Activated CD4-positive, alpha-beta T cell treated with anti-CD3 and anti-CD28 coated beads, Interleukin-2, amount 10 ng/mL, durations not matched to agents 7 days and 5 days (primary cell): ENCODE measurements at places on chromosomes 11 and 22. TPM values are rescaled to one million over a fixed set of nuclear protein-coding genes. Genes with fewer than 3 reads are reported as not detected.

DNA sequence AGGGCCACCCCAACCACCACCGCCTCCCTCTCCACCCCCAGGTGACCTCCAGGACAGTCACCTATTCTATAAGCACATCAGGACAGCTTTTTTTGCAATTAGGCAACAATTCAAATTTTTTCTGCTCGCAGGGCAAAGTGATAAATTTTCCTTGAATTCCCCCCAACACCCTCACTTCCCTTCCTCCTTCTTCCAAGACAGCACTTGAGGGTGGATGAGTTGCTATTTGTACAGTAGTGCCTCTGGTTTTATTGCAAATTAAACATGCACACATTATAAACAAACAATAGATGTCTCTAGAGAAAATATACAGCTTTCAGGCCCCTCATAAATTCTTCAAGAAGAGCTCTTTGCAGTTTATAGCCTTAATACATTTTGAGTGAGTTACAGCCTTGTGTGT lies 80.9 kb upstream of the USP47 start:
- H3K4me3 ChIP-seq, result no peak overlapping the region
- no peak overlapping the region for H3K27ac ChIP-seq
- no peaks in the 10 kb centered on the region for H3K4me1 ChIP-seq

- no peak for DNase-seq
- no peak overlapping the region for H3K4me3 ChIP-seq
- no peak overlapping the region for H3K27ac ChIP-seq
These were observed 13.5 kb upstream of the FTH1 start for GRCh38 chr11:61980783-61981541.

DNA sequence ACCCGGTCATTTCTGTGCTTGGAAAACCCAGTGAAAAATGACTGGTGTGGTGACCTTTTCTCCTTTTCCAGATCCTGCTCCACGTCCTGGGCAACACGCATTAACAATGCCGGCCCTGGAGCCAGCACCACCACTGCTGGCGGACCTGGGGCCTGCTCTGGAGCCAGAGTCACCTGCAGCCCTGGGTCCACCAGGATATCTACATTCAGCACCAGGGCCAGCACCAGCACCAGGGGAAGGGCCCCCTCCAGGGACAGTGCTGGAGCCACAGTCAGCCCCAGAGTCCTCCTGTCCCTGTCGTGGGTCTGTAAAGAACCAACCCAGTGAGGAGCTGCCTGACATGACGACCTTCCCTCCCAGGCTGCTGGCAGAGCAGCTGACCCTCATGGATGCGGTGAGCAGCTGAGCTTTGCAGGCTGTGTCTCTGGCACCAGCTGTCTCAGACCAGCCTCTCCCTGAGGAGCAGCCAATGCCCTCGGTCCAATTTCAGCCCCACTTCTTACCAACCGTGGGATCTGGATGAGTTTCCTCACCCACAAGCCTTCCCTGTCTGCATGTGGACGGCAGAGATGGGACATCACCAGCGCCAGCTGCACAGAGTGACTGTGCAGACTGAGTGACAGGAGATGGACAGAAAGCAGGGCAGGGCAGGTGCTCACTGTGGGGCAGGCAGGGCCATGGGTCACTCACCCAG lies 1.9 kb downstream of the RGL4 start:
- DNase-seq, result no peak
- H3K36me3 ChIP-seq, result peaks cover 39% of the 10 kb centered on the region
- H3K4me1 ChIP-seq, result peaks cover 30% of the 10 kb centered on the region
- H3K27me3 ChIP-seq, result no peaks in the 10 kb centered on the region
- H3K27ac ChIP-seq, result peak overlapping the region; percentile 15
- no peak overlapping the region for H3K4me3 ChIP-seq

DNA sequence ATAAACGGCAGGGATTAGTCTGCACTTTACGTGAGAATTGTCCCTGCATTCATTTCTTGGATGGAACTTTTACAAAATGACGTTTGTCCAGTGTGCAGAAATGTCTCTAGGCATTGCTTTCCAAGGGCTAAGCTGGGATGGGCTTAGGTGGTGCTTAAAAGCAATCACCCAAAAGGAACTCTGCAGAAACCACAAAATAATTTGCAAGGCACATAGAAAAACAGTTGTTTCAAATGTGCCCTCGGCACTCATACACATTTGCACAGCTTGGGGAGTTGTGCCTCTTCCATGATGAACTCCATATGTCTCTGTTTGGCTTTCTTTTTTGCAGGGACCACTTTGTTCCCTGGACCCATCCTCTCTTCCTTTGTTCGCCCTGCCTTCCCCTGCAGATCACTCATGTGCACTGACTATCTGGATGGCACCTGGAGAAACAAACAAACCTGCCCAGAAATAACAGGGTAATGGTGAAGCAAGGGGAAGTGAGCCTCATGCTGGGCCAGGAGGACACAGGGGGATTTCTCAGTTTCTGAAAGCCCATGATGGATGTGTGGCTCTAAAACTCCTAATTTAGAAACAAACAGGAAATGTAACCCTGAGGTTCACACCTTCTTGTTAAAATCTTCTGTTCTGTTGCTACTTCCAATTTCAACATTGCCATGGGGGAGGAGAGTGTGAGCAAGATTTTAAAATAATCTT lies 150.2 kb downstream of the SNX19 start:
- H3K4me3 ChIP-seq, result no peak overlapping the region
- H3K36me3 ChIP-seq, result no peaks in the 10 kb centered on the region
- peaks cover 6% of the 10 kb centered on the region for H3K27me3 ChIP-seq
- no peak for DNase-seq
- H3K27ac ChIP-seq, result no peak overlapping the region

DNA sequence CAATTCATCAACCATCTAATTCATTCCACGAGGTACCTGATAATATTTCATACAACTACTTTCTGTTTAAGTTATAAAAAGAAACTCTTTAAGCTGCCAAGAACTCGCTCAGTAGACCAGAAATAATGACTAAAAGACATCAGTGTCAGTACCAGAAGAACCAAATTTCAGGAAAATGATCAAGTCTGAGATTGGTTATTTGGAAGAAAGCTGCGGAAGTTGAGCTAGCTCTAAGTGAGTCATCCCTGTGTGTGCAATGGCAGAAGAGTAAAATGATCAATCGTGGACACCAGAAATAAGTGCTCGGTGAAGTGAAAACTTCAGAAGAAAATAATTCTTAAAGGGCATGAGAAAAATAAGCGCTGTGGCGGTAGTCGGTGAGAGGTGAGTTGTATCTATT lies 933.2 kb upstream of the CHORDC1 start:
- H3K27me3 ChIP-seq, result no peaks in the 10 kb centered on the region
- H3K36me3 ChIP-seq, result no peaks in the 10 kb centered on the region
- H3K4me1 ChIP-seq, result no peaks in the 10 kb centered on the region
- H3K27ac ChIP-seq, result no peak overlapping the region

- H3K27me3 ChIP-seq, result peaks cover 11% of the 10 kb centered on the region
- no peak overlapping the region for H3K27ac ChIP-seq
These were observed 92.1 kb downstream of the CACNA1I start for GRCh38 chr22:39662686-39663052.

GRCh38 chr22:20423008-20423905 lies 14.4 kb downstream of the SCARF2 start:
- H3K27ac ChIP-seq, result no peak overlapping the region
- DNase-seq, result no peak
- peaks cover 4% of the 10 kb centered on the region for H3K36me3 ChIP-seq

DNA sequence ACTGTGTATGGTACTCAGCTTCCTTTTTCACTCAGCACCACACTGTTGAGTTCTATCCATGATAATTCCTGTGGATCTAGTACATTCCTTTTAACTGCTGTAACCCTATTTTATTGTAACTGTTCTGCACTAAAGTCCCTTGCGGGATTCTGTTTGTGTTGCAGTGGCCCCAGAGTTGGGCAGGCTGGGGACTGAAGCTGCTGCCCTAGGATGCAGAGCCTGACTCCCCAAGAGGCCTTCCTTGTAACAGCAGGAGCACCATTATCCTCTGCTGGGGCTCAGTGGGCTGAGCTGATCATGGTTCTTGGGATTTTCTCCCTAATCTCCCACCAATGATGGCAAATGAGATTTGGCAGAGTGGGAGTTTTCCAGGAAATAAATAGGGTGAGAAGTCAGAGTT lies 77.7 kb downstream of the CABIN1 start:
- H3K36me3 ChIP-seq, result peaks cover 56% of the 10 kb centered on the region
- H3K4me1 ChIP-seq, result peaks cover 5% of the 10 kb centered on the region
- H3K4me3 ChIP-seq, result no peak overlapping the region

- H3K4me1 ChIP-seq, result peaks cover 1% of the 10 kb centered on the region
These were observed 27.0 kb downstream of the FADS2 start for GRCh38 chr11:61854966-61855714.

- no peak overlapping the region for H3K27ac ChIP-seq
- H3K4me3 ChIP-seq, result no peak overlapping the region
- peaks cover 40% of the 10 kb centered on the region for H3K4me1 ChIP-seq
- no peak for DNase-seq
- H3K36me3 ChIP-seq, result no peaks in the 10 kb centered on the region
These were observed 9.8 kb upstream of the SLC39A13 start for GRCh38 chr11:47398551-47398950.

GRCh38 chr11:16789063-16789420 lies 50.6 kb downstream of the C11orf58 start:
- no peaks in the 10 kb centered on the region for H3K27me3 ChIP-seq
- no peak overlapping the region for H3K4me3 ChIP-seq
- H3K36me3 ChIP-seq, result no peaks in the 10 kb centered on the region
- peaks cover 3% of the 10 kb centered on the region for H3K4me1 ChIP-seq

DNA sequence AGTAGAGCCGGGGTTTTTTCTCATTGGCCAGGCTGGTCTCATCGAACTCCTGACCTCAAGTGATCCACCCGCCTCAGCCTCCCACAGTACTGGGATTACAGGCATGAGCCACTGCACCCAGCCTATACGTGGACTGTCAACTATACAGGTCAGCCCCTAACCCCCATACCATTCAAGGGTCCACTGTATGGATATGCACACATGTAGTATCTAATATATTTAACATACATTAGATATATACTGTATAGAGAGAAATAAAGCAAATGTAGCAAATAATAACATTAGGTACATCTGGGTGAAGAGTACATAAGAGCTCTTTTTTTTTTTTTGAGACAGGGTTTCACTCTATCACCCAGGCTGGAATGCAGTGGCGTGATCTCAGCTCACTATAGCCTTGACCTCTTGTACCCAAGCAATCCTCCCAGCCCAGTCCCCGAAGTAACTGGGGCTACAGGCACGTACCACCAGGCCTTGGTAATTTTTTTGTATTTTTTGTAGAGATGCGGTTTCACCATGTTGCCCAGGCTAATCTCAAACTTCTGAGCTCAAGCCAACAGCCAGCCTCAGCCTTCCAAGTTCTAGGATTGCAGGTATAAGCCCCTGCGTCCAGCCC lies 1.5 kb upstream of the ATP5MGL start:
- peaks cover 3% of the 10 kb centered on the region for H3K36me3 ChIP-seq
- no peaks in the 10 kb centered on the region for H3K27me3 ChIP-seq
- no peak overlapping the region for H3K4me3 ChIP-seq
- DNase-seq, result no peak
- H3K4me1 ChIP-seq, result peaks cover 18% of the 10 kb centered on the region
- H3K27ac ChIP-seq, result no peak overlapping the region

- no peaks in the 10 kb centered on the region for H3K27me3 ChIP-seq
- no peak overlapping the region for H3K27ac ChIP-seq
- DNase-seq, result no peak
- no peak overlapping the region for H3K4me3 ChIP-seq
- H3K36me3 ChIP-seq, result peaks cover 58% of the 10 kb centered on the region
These were observed 48.2 kb downstream of the SGSM3 start for GRCh38 chr22:40418366-40419201.

GRCh38 chr11:62497132-62497801 lies 49.3 kb downstream of the AHNAK start:
- DNase-seq, result peak; percentile 17
- H3K27ac ChIP-seq, result no peak overlapping the region
- peaks cover 22% of the 10 kb centered on the region for H3K27me3 ChIP-seq
- no peaks in the 10 kb centered on the region for H3K36me3 ChIP-seq
- H3K4me1 ChIP-seq, result peaks cover 7% of the 10 kb centered on the region
- H3K4me3 ChIP-seq, result no peak overlapping the region

- peaks cover 56% of the 10 kb centered on the region for H3K36me3 ChIP-seq
- peaks cover 28% of the 10 kb centered on the region for H3K4me1 ChIP-seq
- H3K27ac ChIP-seq, result peak overlapping the region; percentile 72
- no peaks in the 10 kb centered on the region for H3K27me3 ChIP-seq
- DNase-seq, result no peak
These were observed 16.6 kb downstream of the SAA1 start for GRCh38 chr11:18282626-18283025.

DNA sequence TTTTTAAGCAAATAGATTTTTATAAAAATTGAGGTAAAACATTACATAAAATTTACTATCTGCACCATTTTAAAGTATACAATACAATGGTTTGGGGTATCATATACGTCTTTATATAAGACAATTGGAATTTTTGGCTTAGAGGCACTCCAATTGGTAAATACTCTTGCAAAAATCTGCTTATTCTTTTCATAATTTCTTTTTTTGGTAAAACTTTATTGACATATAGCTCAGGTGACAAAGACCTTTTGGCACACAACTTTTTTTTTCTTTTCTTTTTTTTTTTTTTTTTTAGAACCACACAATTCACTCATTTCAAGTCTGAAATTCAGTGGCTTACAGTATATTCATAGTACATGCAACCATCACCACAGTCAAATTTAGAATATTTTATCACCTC lies 57.8 kb downstream of the ATG16L2 start:
- peaks cover 26% of the 10 kb centered on the region for H3K36me3 ChIP-seq
- H3K27me3 ChIP-seq, result no peaks in the 10 kb centered on the region
- DNase-seq, result no peak

- no peak overlapping the region for H3K27ac ChIP-seq
- no peaks in the 10 kb centered on the region for H3K27me3 ChIP-seq
- DNase-seq, result no peak
These were observed 63.0 kb downstream of the GAB2 start for GRCh38 chr11:78354408-78355308.

DNA sequence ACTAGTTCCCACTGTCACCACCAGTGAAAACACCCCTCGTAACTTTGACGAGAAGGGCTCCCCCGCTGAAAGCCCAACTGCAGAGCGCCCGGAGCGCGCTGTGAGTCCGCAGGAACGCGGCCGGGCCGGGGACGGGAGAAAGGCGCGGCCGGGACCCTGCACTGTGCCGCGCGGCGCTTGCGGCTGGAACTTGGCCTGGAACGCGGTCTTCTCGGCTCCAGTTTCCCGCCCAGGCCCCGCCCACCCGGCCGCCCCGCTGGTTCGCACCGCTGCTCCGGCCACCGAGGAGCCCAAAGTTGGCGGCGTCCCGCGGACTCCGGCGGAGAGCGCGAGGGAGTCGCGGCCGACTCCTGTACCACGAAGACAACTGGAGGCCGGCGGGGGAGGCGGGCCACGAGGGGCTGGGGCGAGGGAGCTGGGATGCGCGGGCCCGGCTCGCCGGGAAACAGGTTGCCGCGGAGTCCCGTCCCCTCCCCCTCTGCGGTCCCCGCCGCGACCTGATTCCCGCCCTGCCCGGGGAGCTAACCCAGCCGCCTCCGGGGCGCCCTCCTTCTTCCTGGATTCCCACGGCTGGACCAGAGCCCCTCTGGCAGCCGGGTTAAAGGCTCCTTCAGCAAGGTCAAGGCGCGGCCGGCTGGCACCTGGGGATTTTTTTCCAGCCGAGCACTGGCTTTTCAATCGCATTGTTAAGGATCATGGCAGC lies 3.4 kb downstream of the TENM4 start:
- no peak overlapping the region for H3K4me3 ChIP-seq
- H3K4me1 ChIP-seq, result peaks cover 8% of the 10 kb centered on the region
- no peak for DNase-seq
- no peaks in the 10 kb centered on the region for H3K36me3 ChIP-seq
- H3K27ac ChIP-seq, result peak overlapping the region; percentile 50

SHISAL1 gene
- total RNA-seq, result not detected

SCGB1D2 gene
- not detected for total RNA-seq

C1QTNF6 gene
- total RNA-seq, result 7.6 TPM

MMP13 gene
- total RNA-seq, result not detected

ETS1 gene
- 648 TPM for total RNA-seq

MS4A2 gene
- total RNA-seq, result not detected

CFAP300 gene
- total RNA-seq, result not detected

CYP2D6 gene
- 6.6 TPM for total RNA-seq

F2 gene
- 0.15 TPM for total RNA-seq
